Motor neuron (in vitro differentiated cells): ENCODE measurements at places on chromosomes 1 and 21.

DNA sequence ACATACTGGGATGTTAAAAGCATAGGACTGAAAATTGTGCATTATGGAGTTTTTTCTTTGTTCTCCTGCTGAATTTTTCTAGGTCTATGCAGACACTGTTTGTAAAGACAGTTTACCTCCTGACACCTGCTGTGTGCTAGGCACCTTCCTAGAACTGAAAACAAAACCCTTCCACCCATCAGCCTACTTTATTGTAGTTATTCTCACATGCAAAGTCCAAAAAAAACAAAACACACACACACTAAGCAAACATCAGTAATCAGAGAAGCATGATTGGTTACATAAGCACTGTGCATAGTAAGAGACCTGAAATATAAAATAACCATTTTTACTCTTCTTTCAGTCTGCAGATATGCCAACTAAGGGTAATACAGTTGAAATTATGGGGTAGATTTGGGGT, 195.1 kb downstream of the CRB1 start:
- no peak for ATAC-seq

DNA sequence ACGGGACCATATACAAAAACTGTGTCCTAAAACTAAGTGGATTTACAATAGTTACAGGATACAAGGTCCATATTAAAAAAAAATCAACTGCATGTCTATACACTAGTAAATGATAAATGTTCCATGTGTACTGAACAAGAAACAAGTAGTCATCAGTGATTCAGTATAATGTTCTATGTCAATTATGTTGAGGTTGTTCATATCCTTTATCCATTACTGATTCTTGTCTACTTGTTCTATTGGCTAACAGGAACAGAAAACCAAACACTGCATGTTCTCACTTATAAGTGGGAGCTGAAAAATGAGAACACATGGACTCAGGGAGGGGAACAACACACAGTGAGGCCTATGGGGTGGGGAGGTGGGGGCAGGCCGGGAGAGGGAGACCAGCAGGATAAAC, 90.5 kb downstream of the CDC42BPA start:
- ATAC-seq: no peak

- no peak for ATAC-seq
Observed at GRCh38 chr1:119829625-119830024, 18.4 kb upstream of the REG4 start.

DNA sequence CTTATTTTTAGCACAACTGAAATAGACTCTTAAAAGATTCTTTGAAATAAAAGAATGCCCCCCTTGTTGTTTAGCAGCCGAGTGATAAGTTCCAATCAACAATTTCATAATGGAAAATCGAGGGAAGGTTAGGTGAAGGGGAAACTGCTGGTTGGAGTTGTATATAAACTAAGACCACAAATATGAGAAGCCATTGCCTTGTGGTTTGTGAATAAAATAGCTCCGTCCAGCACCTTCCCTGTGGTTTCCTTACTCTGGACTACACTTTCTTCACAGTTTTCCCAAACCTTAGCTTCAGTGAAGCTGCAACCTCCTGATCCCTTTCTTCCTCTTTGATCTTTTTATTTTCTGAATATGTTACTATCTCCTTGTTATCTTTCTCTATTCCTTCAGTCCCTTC, 6.7 kb upstream of the RAB3GAP2 start:
- no peak for ATAC-seq

DNA sequence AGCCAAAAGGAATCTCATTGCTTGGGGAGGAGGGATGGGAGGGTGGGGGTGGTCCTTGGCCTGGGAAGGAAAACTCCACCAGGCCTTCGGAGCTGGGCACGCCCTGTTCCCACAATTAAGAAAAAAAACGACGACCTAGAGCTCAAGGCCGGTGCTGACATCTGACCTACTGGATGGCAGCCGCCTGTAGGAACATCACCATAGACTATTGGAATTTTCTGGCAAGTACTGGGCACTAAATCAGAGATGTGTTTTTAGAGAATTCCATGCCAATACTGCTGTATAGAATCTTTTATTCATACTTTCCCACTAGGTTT, 729 bp downstream of the NADK start:
- no peak for ATAC-seq

DNA sequence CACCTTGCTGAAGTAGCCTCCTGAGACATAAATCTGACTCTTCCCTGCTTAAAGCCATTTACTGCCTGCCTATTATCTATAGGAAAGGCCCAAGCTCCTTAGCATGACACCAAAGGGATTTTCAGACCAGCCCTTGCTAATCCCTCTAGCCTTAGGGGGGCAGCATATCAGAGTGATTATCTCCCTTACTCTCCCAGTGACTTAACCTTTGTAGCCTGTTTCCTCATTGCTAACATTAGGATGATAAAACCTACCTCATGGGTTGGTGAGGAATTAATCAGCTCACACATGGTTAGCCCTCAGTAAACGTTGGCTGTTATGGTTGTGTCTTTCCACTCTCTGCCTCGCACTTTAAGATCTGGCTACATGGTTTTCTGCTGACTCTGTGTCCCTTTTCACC, 70.1 kb downstream of the ROR1 start:
- no peak for ATAC-seq

DNA sequence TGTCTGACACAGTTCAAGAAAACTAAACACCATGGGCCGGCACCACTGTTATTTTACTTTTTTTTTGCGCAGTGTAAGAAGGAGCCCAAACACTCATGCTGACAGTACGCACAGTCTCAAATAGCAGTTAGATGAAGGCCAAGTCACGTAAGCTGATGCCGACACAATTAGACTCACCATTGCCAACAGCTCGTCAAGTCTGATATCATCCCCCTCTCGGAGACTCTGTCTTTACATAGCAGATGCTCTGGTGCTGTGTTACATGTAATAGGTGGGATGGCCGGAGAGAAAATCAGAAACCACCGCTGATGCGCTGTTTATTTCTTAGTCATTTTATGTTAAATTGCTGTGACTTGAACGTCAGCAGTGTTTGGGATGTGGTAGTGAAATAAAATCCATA, 49.3 kb downstream of the TGFB2 start:
- ATAC-seq: no peak

- no peak for ATAC-seq
Observed at GRCh38 chr1:6831366-6831765, 46.1 kb downstream of the CAMTA1 start.

GRCh38 chr1:213773975-213774374, 213.8 kb upstream of the PROX1 start:
- ATAC-seq: no peak

GRCh38 chr1:69914976-69915765, 290.2 kb downstream of the LRRC40 start:
- peak; percentile 14 for ATAC-seq

DNA sequence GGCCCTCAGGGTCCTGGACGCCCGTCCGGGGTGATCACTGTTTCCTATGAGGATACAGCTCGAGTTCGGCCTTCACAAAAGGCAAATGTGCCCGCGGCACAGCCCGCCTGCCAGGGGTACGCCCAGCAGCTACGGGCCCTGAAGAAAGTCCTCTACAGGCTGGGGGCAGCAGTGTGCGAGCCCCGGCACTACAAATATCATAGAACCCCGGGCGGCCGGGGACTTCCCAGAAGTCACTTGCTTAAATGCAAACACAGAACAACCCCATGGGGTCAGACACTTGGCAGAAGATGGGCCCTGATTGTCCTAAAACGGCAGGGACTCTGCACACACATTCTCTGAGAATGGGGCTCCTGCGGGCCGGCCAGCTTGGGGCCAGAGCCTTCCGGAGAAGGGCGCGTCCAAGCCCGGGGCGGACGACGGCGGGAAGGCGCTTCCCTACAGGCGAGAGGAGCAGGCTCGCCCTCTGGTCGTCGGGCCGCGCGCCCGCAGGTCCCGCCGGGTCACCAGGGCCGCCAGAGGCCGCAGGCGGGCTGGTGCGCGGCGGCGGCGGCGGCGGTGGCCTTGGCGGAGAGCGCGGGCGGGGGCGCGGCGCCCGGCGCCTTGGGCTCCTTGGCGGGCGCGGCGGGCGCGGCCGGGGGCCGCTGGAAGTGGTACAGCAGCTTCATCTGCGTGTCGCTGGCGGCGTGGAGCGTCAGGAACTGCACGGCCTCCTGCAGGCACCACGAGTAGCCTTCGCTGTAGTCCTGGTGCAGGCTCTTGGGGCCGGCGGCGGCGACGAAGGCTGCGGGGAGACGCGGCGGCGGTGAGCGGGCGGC, 888 bp downstream of the HES5 start:
- ATAC-seq: no peak

GRCh38 chr1:236508593-236509027, 15.2 kb upstream of the LGALS8 start:
- no peak for ATAC-seq

DNA sequence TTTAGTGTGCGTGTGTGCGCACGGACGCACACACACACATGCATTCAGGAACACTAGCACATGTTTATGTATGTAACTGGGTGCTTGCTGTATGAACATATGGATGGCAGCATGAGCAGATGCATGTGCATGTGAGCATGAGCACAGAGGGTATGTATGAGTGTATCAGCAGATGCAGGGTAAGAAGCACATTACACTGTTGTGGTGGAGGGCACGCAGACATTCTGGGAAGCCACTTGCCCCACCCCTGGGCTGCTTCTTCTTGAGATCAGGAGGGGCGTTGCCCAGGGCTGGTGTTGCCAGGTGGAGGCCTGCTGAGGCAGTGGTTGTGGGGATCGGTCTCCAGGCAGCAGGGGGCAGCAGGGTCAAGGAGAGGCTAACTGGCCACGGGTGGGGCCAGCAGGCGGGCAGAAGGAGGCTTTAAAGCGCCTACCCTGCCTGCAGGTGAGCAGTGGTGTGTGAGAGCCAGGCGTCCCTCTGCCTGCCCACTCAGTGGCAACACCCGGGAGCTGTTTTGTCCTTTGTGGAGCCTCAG, 3.9 kb upstream of the P3R3URF start:
- peak; percentile 51 for ATAC-seq

GRCh38 chr21:45713613-45714012, 70.1 kb downstream of the PCBP3 start:
- no peak for ATAC-seq

- no peak for ATAC-seq
Observed at GRCh38 chr1:160713161-160713560, 1.5 kb upstream of the CD48 start.

DNA sequence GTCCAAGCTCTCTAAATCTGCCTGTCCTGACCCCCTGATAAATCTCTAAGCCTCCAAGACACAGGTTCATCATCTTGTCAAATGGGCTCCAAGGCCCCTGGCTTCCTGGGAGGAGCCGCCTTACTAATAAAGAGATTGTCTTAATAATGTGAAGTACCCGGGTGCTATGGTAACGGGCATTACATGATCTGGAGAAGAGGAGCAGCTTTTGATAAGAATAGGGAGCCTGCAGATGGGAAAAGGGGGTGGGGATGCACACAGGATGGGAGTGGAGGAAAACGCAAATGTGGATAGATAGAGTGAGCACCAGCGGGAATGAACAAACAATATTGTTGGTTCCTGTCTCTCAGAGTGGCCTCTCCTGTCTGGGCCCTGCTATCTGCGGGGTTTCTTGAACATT, 11.9 kb upstream of the RXRG start:
- ATAC-seq: peak; percentile 39

GRCh38 chr1:212313616-212314015, 28.4 kb downstream of the PPP2R5A start:
- no peak for ATAC-seq

- ATAC-seq: no peak
Observed at GRCh38 chr1:151907363-151908139, 1.8 kb downstream of the THEM4 start.

DNA sequence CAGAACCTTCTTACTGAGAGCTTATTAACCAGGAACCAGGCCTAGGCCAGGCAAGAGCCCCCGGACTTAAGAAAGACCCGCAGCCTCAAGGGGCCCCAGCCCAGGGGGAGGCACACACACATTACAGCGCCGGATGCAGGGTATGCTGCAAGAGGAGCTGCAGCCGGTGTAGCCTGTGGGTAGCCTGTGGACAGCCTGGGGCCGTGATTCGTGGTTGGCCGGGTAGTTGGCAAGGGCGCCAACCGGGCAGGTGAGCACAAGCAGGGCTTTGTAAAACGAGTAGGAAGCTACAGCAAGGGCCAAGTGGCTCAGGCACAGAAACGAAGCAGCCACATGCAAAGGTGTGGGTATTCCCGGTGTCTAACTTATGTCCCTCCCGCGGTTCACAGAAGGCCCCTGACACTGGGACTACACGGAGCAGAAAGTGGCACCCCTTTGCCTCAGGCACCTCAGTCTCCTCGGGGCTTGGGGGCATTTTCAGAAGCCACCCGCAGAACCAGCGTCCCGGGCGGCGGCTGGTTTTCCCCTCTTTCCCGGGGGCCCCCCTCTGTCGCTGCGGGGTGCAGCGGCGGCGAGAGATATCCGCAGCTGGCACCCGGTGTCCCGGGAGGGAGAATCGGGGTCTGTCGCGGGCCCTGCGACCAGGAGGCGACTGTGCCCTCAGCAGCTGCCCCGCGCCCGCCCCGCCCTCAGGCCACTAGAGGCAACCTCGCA, 40.8 kb downstream of the KIAA1614 start:
- no peak for ATAC-seq

GRCh38 chr1:237062976-237063375, 21.0 kb downstream of the RYR2 start:
- ATAC-seq: no peak

DNA sequence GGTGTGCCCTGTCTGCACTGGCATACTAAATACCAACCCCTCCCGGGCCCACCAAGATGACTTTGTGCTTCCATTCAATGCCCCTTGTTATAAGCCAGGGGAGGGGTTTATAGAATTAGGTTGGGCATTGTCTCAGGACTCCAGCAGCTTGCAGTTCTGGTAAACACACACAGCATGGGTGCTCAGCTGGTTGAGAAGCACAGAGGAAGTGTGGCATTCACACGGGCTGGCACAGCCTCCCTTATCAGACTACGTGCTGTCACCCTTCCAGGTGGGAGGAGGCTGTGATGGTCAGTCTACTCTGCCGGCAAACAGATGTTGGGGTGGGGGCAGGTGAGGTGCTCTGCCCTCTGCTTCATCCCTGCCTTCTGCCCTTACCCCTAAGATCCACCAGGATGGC, 15.0 kb upstream of the SLC6A17 start:
- ATAC-seq: no peak

GRCh38 chr1:204591473-204592090, 75.4 kb downstream of the MDM4 start:
- peak; percentile 78 for ATAC-seq

GRCh38 chr1:36968730-36969129, 65.6 kb downstream of the GRIK3 start:
- peak; percentile 21 for ATAC-seq

DNA sequence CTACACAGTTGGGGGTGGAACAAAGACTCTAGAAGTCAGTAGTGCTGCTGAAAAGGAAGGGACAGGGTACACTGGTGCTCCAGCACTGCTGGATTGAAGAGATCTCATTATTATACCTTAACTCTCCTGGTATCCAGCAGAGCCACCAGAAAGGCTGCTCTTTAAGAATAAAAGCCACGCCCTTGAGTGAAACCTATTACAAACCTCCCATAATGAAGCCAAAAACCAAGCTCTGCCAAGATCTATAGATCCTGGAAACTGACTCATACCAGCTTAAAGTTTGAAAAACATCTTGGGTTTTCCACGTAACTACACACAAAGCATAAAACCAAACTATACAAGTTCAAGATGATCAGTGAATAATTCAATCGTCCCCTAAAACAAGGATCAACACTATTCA, 38.0 kb downstream of the ADSS2 start:
- no peak for ATAC-seq

GRCh38 chr1:30729901-30730300, 6.5 kb upstream of the MATN1 start:
- no peak for ATAC-seq

- no peak for ATAC-seq
Observed at GRCh38 chr1:52439976-52440375, 35.6 kb downstream of the PRPF38A start.
